Activated CD4-positive, CD25-positive, alpha-beta regulatory T cell treated with anti-CD3 and anti-CD28 coated beads, Interleukin-2, amount 50 U/mL, for 72 hours (primary cell): ENCODE measurements at places on chromosomes 16 and 17.

DNA sequence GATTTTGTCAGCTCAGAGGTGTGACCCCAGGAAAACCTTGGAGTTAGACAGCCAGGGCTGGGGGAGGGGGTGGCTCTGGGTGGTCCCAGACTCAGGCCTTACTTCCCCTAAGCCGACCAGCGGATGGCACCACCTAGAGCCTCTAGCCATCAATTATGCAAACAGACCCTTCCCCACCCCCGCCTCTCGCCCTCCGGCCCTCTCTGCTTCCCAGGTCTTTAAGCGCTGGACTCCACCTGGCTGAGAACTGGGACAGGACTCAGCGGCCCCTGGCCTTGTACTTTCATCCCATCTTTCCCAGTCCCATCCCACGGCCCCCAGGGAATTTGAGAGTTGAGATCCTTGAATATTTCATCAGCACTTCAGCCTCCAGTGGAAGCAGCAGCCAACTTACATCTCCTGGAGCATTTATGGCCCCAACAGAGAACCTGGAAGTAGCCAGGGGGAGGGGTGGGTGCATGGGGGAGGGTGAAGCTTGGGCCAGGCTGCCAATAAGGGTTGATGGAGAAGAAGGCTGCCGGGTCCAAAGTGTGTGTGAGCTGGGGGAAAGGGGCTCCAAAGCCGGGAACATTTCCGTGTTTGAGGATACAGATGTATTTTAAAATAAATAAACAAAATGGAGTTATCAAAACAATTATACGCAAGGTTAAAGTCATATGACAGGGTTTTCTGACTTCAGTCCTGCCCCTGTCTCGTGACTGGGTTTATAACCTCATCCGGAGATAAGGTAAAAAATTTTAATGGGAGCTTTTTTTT lies 7.5 kb upstream of the JUP start:
- DNase-seq, result no peak

GRCh38 chr16:17470908-17471718 lies at the start of gene XYLT1:
TSS of gene XYLT1 (minus strand) at chr16:17470960. CDS start at chr16:17470796, 164 bp downstream.
- DNase-seq, result peak; percentile 55

DNA sequence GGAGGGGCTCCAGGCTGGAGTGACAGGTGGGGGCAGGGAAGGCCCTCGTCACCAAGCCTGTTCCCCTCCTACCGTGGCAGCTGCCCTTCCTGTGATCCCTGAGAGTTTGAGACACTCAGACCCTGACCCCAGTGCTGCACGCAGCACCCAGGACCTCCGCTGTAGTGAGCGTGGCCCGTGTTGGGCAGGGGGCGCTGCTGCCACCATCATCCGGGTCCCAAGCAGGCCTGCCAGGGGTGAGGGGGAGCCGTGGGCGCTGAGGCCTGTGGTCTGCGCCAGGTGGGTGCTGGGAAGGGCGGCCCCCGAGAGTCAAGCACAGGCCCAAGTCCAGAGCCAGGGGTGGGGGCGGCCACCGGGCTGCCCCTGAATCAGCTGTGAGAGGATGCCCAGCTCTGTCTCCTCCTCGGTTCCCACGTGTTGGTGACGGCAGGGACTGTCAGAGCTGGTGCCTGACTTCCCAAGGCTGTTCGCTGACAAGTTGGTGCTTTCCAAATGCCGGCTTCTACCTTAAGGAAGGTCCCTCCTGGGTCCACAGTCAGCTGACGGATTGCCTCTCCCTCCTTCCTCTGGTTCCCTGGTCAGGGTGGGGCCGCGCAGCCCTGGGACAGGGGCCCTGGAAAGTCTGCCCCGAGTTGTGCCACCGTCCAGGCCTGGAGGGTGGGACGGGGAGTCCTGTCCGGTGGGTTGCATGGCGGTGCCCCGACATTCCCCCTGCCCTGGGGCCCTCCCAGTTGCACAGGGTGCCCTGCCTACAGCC lies 31.1 kb downstream of the TPSG1 start:
- no peak for DNase-seq

DNA sequence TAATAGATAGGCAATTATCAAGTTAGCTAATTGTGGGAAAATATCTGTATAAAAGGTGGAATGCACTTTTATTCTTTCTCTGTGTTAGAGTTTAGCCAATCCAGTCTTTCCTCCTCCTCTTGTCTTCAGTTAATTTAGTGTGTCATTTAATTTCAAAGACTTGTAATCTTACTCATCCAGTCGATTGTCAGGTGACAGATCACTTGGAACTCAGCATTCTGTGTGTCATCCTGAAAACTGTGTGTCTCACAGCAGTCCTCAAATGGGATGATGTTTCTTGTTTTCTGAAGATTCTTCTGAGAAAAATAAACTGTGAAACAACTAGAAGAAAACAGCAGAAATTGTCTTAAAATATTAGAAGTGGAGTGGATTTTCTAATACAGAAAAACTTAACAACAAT lies 290 bp upstream of the KRTAP4-1 start:
- DNase-seq, result no peak

DNA sequence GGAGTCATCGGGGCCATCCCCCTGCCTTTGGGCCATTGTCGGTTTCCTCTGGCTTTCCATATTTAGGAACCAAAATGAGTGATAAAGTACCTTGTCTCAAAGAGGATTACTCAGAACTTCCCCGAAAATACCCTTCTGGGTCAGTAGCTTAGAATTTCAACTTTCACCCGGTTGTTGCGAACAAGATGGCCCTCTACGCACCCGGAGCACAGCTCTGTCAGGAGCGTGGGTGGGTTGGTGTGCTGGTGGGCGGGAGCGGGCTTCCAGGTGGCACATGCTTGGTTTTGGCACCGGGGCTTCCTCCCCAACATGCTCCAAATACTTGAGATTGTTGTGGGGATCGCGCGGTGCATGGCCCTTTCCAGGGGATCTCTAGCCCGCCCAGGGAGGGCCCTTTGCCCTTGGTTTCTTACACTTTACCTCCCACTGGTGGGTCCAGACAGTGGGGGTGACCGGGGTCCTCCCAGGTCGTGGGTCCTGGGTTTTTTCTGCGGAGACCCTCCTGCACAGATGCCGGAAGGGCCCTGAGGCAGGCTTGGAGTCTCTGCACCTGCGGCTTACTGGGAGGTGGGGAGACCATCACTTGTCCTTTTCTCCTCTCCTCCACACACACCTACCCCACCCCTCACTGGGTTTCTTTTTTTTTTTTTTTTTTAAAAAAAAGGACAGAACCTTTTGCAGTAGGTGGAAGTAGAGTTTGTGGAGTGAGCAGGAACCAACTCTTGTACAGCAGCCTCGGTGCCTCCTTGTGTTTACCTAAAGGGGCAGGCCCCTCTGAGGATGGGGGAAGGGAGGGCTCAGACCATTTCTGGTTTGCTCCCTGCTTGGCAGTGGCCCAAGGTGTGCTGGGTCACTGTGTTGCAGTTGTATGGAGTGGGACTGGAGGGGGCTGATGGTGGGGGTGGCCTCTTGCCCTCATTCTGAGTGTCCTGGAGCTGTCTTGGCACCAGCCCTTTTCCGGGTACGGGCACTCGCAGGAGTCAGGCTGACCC lies 142.1 kb downstream of the SEC14L1 start:
- DNase-seq, result no peak

GRCh38 chr17:50473901-50474300 lies 4.8 kb upstream of the RSAD1 start:
- no peak for DNase-seq
